ENCODE measurements at places on chromosomes 5 and 9.
A peak's percentile ranks its signal among the peaks of the same experiment; 100 is the strongest.

DNA sequence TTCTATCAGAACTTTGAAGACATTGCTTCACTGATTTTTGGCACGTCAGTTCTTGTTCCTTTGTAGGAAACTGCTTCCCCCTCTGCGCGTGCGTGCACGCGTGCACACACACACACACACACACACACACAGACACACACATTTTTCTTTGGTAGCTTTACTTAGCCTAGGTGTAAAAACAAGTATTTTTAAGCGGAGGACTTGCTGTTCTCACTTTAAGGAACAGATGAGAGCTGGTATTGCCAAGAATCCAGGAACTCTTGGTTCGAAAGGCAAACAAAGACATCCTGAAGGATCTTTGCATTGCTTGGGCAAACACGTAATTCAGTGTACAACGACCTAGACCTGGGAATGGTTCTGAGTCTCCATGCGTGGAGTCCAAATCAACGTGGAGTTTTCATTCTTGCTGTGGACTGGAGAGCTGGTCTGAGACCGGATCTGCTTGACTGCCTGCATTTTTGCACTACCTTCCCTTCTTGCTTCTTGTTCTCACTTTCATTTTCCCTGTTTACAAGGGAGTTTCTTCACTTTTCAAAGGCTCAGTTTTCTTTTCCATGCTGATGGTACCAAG, 8.2 kb downstream of the TMEM268 start:
- no peak for DNase-seq

DNA sequence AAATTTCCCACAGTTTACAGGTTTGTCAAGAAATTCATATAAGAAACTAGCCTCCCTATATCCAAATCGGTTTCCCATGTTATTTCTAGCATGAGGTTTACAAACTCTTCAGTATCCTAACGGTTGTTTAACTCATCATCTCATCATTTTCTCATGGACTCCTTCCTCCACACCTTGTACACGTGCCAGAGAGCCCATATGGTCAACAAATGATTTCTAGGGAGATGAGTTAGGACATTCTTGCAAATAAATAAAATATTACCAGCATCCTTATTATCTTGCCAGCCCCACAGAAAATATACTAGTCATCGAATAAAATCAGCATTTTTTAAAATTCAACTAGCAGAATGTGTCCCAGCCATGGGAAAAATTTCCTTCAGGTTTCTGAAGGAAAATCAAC, 285.2 kb downstream of the EBF1 start:
- no peak for DNase-seq

DNA sequence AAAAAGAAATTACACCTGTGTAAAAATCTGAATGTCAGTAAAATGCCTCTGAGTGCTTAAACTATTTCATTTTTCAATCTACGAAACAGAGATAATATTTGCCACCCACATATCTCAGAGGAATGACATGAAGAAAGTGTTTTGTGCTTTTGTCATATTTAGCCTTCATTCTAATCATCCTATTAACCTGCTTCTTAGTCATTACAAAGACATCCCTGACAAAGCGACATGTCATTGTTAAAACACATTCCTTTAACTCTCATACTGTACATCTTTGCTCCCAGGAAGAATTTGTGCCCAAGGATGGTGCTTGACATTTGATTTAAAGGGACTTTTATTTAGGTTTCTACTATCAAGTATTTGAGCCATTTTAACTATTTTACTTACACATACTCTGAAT, 275.9 kb downstream of the DMRTA1 start:
- DNase-seq, result no peak

DNA sequence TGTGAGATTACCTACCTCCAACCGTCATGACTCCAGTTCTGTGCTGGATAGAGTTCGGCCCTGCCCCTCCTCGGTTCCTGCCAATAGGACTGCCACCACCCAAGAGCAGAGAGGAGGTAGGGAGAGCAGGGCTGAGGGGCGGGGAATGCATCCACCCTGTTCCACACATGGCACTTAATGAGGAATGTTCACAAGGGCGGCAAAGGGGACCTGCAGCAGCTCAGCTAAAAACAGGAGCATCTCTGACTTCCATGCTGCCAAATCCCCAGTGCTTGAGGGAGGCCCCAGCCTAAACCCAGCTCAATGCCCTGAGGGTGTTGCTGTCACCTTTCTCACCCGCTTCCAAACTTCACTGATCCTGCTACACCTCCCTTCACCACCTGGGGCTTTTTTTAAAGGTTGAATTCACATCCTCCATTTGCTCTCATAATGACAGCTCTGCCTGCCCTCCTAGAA, 7.8 kb upstream of the DELE1 start:
- DNase-seq, result no peak

- no peak for DNase-seq
Measured at GRCh38 chr5:144308174-144308573, 137.5 kb downstream of the KCTD16 start.

DNA sequence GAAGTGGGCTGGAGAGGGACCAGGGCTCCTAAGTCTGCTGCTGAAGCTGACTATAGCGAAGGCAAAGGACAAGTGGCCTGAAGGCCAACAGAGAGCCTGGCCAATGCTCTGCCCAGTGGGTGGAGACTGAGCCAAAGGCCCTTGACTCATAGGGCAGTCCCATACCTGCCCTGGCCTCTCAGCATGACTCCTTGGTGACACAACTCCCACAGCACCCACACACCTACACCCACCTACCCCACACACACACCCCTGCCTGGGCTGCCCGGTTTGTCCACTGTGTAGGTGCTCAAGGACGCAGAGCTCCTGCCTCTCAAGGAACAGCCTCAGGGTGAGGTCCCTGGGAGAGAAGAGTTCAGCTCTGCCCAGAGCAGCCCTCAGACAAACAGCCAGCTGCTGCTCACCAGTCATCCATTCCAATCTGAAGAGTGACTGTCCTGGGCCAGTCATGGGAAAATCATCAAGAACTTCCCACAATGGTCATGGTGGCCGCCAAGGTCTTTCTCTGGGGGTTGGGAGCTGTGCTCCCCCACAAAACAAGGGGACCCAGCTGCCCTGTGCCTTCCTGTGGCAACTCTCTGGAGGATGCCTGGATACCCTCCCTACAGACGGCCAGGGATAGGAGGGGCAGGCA, 5.0 kb downstream of the TNIP1 start:
- peak; percentile 54 for DNase-seq

- DNase-seq, result peak; percentile 82
Measured at GRCh38 chr9:113621309-113621791, 157.8 kb downstream of the RGS3 start.

GRCh38 chr5:127839072-127839471, 135.9 kb downstream of the CCDC192 start:
- no peak for DNase-seq

- DNase-seq, result no peak
Measured at GRCh38 chr5:61082516-61083280, 79.6 kb downstream of the SMIM15 start.

DNA sequence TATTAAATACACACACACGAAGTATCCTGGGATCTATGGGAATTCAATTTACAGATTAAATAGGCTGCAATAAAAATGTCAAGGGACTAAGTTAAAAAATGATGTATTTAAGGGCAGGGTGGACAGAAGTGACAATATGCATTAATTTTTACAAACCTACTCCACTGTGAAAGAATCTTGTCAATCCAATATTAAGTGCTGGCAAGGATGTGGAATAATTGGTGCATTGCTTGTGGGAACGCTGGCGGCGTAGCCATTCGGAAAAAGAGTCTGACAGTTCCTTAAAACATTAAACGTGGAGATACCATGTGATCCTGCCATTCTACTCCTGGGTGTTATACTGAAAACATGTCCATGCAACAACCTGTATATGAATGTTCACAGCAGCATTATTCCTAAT, 4.2 kb downstream of the CDC14B start:
- no peak for DNase-seq

DNA sequence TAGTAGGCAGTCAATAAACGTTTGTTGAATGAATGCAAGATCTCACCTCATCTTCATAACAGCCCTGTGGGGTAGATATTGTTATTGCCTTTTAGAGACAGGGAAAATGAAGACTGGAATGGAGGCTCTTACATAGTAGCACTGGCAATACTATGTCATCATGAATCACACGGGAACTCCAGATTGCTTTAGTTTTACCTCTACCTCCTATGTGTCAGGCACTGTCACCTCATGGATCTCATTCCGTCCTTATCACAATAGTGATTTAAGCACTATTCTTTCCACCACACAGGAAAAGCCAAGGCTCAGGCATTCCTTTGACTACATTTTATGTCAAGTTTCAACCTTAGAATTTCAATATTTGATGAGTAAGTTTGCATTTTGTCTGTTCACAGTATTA, 2.9 kb upstream of the EPB41L4B start:
- no peak for DNase-seq

GRCh38 chr9:35395076-35395705, 94.7 kb upstream of the RUSC2 start:
- DNase-seq, result no peak

DNA sequence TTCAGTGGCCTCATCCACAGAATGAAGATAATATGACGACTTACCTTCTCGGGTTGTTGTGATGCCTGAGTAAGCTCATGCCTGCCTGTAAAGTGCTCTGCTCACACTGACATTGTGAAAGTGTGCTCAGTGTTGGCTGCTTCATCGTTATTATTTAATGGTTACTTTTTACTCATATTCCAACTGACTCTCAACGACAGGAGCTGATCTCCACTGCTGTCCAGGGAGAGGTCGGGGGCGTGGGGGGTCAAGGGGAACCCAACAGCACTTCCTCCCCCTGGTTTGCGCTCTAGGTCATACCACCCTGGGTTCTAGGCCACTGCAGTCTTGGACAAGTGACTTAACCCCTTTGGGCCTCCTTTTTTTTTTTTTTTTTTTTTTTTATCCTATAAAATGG, 52.9 kb upstream of the ANGPTL2 start:
- DNase-seq, result no peak

GRCh38 chr5:156475182-156476157, 148.5 kb downstream of the SGCD start:
- peak; percentile 77 for DNase-seq

DNA sequence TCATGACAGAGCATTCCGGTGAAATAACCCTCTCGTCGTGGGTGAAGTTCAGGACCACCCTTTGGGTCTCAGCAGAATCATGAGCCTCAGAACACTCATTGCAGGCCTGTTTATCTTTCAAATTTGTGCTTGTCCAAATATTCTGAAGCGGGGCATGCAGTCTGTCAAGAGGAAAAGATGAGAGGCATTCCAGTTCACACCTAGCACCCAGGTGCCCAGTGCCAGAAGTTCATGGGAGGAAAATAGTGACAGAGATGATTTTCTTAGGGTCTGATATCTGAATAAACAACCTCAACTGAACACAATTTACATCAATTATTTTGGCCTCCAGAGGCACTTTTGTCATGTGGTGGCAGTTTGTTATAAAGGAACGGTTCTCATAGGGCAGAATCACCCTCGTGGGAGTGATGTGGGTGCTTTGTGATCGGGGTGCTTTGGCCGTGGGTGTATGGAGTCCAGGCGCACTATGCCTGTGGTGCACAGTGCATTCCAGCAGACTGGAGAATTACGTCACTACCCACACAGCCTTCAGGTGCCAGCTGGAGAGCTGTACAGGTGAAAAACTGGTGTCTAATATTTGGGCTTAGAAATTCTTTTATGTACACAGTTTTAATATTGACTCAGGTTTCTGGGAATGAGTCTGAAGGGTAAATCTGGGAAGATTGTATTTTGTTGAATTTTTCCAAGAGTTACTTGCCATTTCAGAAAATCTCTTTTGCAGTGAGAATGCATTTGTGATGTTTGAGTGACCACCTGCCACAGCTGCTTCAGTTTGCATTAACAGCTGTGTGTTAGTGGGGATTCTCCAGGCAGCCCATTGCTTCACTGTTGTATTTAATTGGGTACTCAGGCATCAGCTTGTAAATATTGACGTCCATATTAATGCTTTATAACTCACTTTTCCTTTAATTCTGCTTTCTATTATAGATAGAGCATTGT, 289.3 kb downstream of the FANCC start:
- no peak for DNase-seq

DNA sequence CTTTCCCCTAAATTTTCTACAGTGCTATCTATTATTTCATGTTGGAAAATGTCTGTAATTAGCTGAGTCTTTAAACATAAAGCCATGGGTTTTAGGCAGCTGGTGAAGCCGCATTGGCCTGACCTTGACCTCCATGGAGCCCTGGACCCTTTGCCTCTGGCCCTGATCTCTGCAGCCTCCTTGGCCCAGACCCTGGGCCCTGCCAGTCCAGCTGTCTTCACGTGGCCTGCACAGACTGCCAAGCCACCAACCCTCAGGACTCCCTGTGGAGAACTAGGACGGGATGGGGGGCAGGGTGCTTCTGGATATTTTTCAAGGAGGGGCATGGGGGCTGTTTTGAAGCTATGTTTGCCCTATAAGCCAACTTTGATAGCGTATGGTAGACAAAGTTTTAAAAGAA, 29.8 kb upstream of the PPARGC1B start:
- no peak for DNase-seq

DNA sequence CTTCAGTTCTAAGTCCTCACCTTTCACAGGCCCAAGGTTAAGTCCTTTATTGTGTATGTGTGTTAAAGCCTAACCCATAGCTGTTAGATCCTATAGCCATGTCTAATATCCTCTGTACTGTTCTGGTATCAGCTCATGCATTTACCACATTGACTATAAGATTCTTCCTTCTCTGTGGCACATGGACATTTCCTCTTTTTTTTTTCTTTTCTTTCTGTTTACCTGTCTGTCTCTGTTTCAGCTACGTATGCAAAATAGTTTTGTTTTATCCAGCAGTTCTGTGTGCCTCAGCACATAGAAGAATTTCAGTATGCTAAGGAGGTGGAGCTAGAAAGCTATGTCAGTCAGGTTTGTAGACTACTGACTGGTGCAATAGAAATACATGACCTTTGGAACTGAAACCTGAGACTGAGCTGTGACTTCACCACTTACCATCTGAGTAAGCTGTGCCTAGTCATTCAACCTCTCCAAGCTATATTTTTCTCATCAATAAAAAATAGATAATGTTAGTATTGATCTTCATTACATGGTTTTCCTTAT, 155.6 kb upstream of the VLDLR start:
- DNase-seq, result no peak

DNA sequence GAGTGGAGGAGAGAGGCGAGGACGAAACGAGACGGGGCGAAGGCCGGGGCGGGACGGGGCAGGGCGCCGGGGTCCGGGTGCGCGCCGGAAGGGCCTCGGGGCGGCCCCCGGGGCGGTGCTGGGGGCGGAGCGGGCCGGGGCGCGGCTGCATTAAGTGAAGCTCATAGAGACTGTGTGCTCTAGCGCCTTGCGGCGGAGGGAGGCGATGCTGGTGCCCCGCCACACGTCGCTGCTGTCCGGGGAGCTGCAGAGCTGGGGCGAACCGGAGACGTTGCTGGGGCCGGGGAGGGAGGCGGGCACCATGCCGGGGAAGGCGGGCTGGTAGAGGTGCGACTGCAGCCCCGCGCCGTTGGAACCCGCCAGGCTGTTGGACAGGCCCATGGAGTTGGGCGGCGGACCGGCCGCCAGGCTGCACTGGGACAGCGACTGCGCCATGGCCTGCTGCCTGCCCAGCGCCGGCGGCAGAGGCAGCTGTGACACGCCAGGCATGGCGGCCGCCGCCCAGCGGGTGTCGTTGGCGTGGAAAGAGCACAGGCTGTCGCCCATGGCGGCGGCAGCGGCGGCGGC, 8.3 kb downstream of the OTP start:
- peak; percentile 69 for DNase-seq

GRCh38 chr5:128667152-128667551, 129.1 kb upstream of the FBN2 start:
- DNase-seq, result no peak

Measured in AG08396 (cell line).